Endodermal cell (in vitro differentiated cells): ENCODE measurements at places on chromosomes 4 and X.

DNA sequence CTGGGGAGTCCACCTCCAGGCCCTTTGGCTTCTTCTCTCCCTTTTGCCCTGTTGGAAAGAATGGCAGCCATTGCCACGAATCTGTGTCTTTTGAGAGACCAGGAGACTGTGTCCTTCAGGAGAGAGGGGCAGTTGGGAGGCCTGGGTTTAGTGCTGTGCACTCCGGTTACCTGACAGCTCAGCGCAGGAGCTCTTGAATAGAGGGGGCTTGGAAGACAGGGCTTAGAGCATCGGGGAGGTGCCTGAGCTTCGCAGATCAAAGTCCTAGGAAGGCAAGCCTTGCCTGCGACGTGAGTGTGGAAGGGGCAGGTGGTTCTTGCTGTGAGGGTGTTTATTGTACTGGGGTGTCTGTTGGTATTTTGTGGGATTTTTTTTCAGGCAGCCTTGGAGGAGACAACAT lies 41.9 kb upstream of the TADA2B start:
- peak; percentile 24 for DNase-seq

- DNase-seq, result no peak
Measured at GRCh38 chr4:131370846-131371245, 1778.2 kb upstream of the PCDH10 start.

DNA sequence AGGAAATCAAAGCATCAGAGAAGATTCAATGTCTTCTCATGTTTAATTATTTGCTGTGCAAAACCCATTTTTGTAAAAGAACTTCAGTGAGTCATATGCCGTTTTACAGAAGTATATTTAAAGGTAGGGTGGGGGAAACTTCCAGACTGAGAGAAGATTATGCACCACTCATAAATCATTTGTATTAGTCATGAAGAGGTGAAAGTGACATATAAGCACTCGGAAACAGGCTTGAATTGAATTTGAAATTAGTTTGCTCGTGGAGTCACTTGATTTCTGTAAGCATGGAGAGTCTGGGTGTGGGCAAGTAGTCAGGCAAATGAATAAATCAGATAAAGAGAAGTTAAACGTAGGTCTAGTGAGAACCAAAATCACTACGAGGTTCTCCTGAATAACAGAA lies 335.1 kb downstream of the ANK2 start:
- DNase-seq, result no peak

DNA sequence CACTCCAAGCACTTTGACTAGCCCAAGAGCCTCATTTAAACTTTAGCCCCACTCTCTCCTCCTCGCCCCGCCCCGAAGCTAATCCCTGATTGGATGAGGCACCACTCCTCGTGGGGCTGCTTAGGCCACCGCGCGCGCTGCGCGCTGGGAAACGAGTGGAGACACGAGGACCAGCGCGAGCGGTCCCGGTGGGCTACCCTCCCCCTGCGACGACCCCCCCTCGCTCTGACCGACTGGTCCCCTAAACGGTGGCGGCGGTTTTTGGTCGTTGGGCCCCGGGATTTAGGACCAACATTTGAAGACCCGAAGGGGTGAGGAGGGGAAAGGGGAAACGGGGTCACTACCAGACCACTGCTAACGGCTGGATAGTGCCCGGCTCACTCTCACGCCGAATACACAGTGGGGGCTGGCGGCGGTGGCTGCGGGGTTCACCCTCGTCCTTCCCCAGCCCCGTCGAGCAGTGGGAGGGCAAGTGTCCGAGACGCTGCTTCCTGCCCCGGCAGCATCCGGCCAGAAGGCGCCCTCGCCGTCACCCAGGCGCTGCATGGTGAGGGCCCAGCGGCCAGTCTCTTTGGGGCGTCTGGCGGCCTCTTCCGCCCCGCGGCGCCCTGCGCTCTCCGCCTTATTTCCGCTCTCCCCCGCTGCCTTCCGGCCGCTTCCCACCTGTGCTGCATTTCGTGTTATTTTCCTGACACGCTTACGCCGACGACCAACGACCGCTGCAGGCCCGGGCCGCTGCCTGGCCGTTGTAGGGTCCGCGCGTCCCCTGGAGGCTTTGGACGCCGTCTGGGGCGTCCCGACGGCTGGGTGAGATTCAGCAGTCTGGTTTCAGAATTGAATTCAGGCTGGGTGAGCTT lies at the start of gene RBM46:
RBM46 (plus strand) TSS at position 147 of the 857 bp plus-strand sequence. CDS start 15,481 bp downstream, outside the sequence.
- peak; percentile 49 for DNase-seq

GRCh38 chrX:98371994-98372393 lies 1488.3 kb downstream of the RPA4 start:
- DNase-seq, result peak; percentile 70

DNA sequence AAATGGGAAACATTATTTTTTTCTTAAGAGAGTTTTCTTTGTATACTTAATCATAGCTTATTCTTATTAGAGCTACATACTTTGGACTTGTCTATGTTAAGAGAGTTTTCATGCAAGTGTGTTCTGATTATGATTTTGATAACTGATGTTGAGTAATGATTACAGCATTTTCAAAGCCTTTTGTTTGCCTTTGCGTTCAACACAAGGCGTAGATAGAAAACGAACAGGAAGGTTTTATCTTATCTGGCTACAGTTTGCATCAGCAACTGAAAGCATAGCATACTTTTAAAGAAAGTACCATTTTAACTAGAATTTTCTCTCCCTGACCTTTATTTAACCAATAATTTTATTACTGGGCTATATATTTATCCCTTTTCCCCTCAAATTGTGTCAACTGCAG lies 51.6 kb upstream of the PDLIM5 start:
- no peak for DNase-seq

GRCh38 chr4:184769141-184769765 lies 35.4 kb upstream of the CENPU start:
- DNase-seq, result no peak

- DNase-seq, result no peak
Measured at GRCh38 chr4:72463724-72464123, 105.3 kb downstream of the ADAMTS3 start.

DNA sequence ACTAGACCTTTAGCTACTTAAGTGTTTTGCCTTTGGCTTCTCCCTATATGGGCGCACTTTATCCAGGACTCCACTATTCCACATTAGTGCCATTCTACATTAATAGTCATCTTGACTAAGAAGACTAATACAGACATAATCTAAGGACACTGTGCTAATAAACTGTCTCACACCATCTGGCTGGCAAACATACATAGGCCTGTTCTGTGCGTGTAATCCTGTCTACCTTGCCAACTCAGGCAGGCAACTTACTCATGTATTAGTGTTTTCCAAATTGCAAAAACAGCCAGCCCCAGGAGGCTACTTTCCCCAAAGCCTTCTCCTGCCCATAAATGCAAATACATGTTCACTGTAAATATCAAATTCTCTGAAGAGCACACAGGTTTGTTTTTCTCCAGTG lies 587.3 kb downstream of the TMA16 start:
- DNase-seq, result no peak

DNA sequence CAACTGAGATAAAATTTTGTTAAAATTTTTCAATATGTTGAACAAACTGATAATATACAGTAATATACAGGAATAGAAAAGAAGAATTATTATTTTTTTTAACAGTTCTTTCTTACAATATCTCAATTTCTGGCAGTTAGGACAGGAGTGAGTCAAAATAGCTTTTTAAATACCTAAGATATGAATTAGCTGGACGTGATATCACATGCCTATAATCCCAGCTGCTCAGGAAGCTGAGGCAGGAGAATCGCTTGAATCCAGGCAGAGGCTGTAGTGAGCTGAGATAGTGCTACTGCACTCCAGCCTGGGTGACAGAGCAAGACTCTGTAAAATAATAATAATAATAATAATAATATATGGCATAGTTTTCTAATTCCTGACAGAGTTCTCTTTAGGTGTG lies 1039.3 kb downstream of the STPG2 start:
- no peak for DNase-seq

- peak; percentile 64 for DNase-seq
Measured at GRCh38 chrX:50691820-50692219, 122.2 kb downstream of the SHROOM4 start.
